ENCODE measurements at places on chromosomes 16 and 17. TPM values are rescaled to one million over a fixed set of nuclear protein-coding genes. Genes with fewer than 3 reads are reported as not detected.

LASP1 gene
- total RNA-seq: 469 TPM

VTN gene
- 0.57 TPM for total RNA-seq

- no peak overlapping the region for H3K27ac ChIP-seq
- H3K27me3 ChIP-seq: peaks cover 66% of the 10 kb centered on the region
- no peaks in the 10 kb centered on the region for H3K4me1 ChIP-seq
- no peak for DNase-seq
- H3K36me3 ChIP-seq: no peaks in the 10 kb centered on the region
Measured at GRCh38 chr17:48549281-48549630, 4.3 kb upstream of the HOXB2 start.

DNA sequence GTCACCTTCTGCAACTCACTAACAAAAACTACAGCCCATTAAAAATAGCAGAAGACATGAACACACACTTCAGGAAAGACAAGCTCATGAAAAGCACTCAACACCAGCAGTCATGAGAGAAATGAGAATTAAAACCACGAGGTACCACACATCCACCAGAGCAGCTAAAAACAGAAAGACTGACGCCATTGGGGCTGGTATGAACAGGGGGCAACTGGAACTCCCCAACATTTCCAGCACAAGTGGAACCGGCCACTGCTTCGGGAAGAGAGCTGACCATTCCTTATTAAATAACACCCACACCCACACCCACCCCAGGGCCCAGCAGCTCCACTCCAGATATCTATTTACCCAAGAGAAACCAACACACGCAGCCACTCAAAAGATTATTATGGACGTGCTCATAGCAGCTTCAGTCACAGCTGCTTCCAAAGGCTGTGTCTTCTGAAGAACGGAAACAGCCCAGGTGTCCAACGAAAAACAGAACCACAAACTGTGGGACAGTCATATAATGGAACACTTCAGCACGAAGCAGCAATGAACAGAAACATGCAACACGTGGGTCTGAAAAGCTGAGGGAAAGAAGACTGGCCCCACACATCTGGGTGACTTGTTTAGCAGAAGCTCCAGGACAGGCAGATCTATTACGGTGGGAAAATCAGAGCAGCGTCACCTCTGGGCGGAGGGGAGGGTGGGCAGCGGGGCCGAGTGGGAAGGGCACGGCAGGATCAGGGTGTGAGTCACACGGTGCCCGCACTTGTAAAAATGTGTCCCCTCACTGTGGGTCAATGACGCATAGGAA is 41.1 kb downstream of the KLHDC4 start:
- H3K4me3 ChIP-seq: no peak overlapping the region
- peaks cover 45% of the 10 kb centered on the region for H3K36me3 ChIP-seq
- no peak overlapping the region for H3K27ac ChIP-seq
- peaks cover 4% of the 10 kb centered on the region for H3K4me1 ChIP-seq
- H3K27me3 ChIP-seq: no peaks in the 10 kb centered on the region

UBE2O gene
- total RNA-seq: 24.3 TPM

DNA sequence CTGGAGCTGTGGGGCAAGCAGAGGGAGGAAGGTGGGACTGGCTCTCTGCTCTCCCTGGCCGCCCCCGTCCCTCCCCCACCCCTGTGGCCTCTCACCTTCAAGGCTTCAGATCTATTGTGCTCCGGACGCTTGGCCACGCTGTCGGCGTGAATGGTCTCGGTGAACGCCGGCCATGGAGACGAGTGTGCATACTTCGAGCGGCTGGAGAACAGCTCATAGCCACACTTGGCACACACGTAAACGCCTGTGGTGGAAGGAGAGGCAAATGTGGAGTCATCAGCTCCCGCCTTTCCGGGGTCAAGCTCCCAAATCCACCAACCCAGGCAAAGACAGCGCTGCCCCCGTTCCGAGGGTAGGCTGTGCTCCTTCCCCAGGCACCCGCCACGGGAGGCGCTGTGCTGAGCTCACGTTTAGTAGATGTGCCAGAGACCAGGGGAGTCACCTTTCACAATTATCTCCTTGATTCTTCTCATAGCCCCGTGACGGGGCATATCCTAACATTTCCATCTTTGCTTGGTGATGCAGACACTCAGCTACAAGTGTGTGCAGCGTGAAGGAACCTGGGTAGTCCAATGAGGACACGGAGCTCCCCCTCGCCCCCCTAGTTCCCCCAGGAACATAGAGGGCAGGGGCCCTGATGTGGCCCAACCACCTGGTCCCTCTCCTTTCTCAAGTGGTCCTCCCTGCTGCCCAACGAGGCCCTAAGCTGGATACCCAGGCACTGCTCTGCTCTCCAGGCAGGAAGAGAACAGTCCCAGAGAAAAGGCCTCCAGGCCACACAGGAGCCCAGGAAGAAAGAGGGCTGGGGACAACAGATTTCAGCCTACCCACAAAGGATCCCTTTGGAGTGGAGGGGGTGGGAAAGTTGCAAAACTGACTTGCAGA is 1.6 kb downstream of the MSRB1 start:
- no peak overlapping the region for H3K27ac ChIP-seq
- DNase-seq: no peak
- H3K36me3 ChIP-seq: no peaks in the 10 kb centered on the region
- H3K4me3 ChIP-seq: peak overlapping the region; percentile 91
- peaks cover 9% of the 10 kb centered on the region for H3K4me1 ChIP-seq

GRCh38 chr17:65433157-65433556 is 128.3 kb downstream of the AXIN2 start:
- no peak overlapping the region for H3K4me3 ChIP-seq
- no peaks in the 10 kb centered on the region for H3K36me3 ChIP-seq
- no peak overlapping the region for H3K27ac ChIP-seq
- H3K4me1 ChIP-seq: no peaks in the 10 kb centered on the region
- peaks cover 9% of the 10 kb centered on the region for H3K27me3 ChIP-seq

GRCh38 chr17:80528536-80528935 is 16.1 kb upstream of the RPTOR start:
- H3K4me3 ChIP-seq: peak overlapping the region; percentile 51
- peaks cover 6% of the 10 kb centered on the region for H3K36me3 ChIP-seq
- DNase-seq: no peak
- H3K4me1 ChIP-seq: peaks cover 27% of the 10 kb centered on the region
- H3K27me3 ChIP-seq: peaks cover 8% of the 10 kb centered on the region

TP53TG3 gene
- total RNA-seq: not detected

TPSD1 gene
- not detected for total RNA-seq

DNA sequence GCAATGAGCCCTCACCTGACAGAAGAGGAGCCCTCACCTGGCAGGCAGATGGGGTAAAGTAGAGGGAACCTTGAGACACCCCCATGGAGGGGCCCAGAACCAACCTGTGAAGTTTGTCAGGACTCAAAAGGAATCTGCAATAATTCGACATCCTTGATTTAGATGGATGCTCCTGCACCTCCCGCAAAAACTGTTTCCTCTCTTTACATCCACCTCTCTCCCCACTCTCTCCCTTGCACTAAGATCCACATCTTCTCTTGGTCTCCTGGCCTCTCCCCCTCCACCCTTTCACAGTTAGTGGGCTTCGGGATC is 34.9 kb upstream of the RBFOX3 start:
- H3K36me3 ChIP-seq: no peaks in the 10 kb centered on the region
- peaks cover 6% of the 10 kb centered on the region for H3K27me3 ChIP-seq
- no peak overlapping the region for H3K4me3 ChIP-seq
- no peak for DNase-seq

DNA sequence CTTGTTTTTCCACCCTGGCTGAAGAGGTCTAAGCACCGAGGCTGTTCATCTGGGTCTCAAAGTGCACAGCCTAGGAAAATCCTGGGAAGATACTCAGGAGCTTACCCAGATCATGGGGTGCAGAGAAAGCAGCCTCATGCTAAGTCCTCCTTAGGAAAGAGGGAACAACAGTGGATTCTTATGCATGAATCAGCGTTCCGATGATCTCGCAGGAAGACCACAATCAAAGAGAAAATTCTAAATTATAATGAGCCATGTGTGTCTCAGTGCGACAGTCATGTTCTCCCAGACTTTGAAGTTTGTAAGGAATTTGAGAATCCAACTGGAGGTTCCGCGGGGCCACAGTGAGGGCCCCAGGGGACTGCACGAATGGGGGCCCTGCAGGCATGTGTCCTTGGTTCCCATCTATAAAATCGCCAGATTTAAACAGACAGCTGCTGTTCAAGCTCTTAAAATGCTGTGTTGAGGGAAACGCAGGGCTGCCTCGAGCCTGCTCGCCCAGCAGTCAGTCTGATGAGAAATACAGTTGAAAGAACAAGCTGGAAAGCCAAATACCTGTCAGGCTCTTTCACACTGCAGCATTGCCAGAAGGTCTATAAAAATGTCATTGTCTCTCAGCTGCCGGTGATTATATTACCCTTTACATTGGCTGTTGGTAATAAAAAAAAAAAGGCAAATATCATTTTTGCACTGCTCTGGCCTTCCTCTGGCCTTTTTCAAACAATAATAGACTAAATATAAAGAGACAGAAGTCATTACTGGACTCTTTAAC is 152.1 kb downstream of the PMP22 start:
- peak overlapping the region; percentile 61 for H3K4me3 ChIP-seq
- DNase-seq: peak; percentile 31
- H3K36me3 ChIP-seq: peaks cover 13% of the 10 kb centered on the region
- H3K27ac ChIP-seq: peak overlapping the region; percentile 64
- peaks cover 3% of the 10 kb centered on the region for H3K27me3 ChIP-seq
- H3K4me1 ChIP-seq: peaks cover 17% of the 10 kb centered on the region

CSHL1 gene
- not detected for total RNA-seq

- no peaks in the 10 kb centered on the region for H3K4me1 ChIP-seq
- no peaks in the 10 kb centered on the region for H3K27me3 ChIP-seq
- DNase-seq: no peak
- no peak overlapping the region for H3K4me3 ChIP-seq
Measured at GRCh38 chr17:58936295-58936694, 170.4 kb downstream of the TRIM37 start.

KCNG4 gene
- not detected for total RNA-seq

- DNase-seq: peak; percentile 72
- H3K4me3 ChIP-seq: peak overlapping the region; percentile 66
- H3K36me3 ChIP-seq: peaks cover 12% of the 10 kb centered on the region
- H3K27me3 ChIP-seq: no peaks in the 10 kb centered on the region
- H3K4me1 ChIP-seq: peaks cover 15% of the 10 kb centered on the region
Measured at GRCh38 chr16:12113523-12114345, 137.2 kb downstream of the SNX29 start.

DNA sequence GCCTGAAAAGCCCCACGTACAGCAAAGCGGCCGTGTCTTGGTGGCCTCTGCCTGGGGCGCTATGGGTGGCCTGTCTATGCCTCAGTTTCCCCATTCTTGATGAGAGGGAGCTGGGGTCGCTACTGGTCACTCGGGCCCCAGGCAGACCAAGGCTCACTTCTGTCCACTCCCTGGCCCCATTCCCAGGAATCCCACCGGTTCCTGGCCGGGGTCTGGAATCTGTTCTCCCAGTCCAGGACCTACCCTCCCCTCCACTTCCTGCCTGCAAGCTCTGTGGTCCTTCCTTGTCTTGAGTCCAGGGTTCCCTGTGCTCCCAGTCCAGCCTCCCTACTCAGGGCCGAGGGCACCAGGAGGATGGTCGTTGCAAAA is 24.5 kb downstream of the METRNL start:
- H3K4me3 ChIP-seq: no peak overlapping the region
- peaks cover 8% of the 10 kb centered on the region for H3K36me3 ChIP-seq
- peaks cover 27% of the 10 kb centered on the region for H3K4me1 ChIP-seq
- peaks cover 2% of the 10 kb centered on the region for H3K27me3 ChIP-seq
- no peak for DNase-seq

GRCh38 chr17:28282596-28282995 is 36.4 kb upstream of the TMEM97 start:
- H3K27ac ChIP-seq: peak overlapping the region; percentile 92
- no peaks in the 10 kb centered on the region for H3K36me3 ChIP-seq
- peak overlapping the region; percentile 46 for H3K4me3 ChIP-seq
- peaks cover 50% of the 10 kb centered on the region for H3K4me1 ChIP-seq
- no peaks in the 10 kb centered on the region for H3K27me3 ChIP-seq
- peak; percentile 82 for DNase-seq

GRCh38 chr16:12942861-12943260 is 41.5 kb downstream of the SHISA9 start:
- no peaks in the 10 kb centered on the region for H3K36me3 ChIP-seq
- H3K27me3 ChIP-seq: peaks cover 2% of the 10 kb centered on the region
- no peak overlapping the region for H3K4me3 ChIP-seq
- H3K27ac ChIP-seq: no peak overlapping the region
- no peaks in the 10 kb centered on the region for H3K4me1 ChIP-seq

- H3K4me1 ChIP-seq: peaks cover 50% of the 10 kb centered on the region
- H3K27me3 ChIP-seq: no peaks in the 10 kb centered on the region
- DNase-seq: no peak
- peak overlapping the region; percentile 82 for H3K4me3 ChIP-seq
Measured at GRCh38 chr17:43591001-43591400, 44.9 kb upstream of the ETV4 start.

- no peak overlapping the region for H3K4me3 ChIP-seq
- no peak for DNase-seq
- peaks cover 5% of the 10 kb centered on the region for H3K36me3 ChIP-seq
- H3K4me1 ChIP-seq: no peaks in the 10 kb centered on the region
Measured at GRCh38 chr17:52995147-52995546, 827.6 kb upstream of the KIF2B start.

DNA sequence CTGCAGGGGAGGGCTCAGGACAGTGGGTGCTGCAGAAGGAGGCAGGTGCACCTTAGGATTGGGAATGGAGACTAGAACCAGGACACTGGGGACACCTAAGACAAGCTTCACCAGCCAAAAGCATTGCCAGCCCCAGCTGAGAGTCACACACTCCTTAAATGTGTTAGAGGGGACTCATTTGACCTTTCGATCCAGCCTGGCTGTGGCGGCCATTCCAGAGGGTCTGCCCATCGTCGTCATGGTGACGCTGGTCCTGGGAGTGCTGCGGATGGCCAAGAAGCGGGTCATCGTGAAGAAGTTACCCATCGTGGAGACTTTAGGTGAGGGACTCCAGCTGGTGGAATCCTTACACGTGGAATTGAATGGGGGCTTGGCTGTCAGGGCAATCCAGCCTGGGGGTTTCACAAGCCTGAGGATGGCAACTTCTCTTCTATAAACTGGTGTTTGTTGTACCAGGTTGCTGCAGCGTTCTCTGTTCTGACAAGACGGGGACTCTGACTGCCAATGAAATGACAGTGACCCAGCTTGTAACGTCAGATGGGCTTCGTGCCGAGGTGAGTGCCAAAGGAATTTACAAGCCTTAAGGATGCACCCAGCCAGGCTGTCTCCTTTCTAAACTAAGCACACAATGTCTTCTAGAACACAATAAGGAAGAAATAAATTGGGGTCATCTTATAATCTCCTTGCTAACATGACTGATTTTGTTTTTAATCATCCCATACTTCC is 65.3 kb downstream of the MEAK7 start:
- no peaks in the 10 kb centered on the region for H3K4me1 ChIP-seq
- H3K4me3 ChIP-seq: no peak overlapping the region
- DNase-seq: no peak

GRCh38 chr17:50375858-50376538 is 3.0 kb downstream of the EME1 start:
- no peak overlapping the region for H3K4me3 ChIP-seq
- no peak for DNase-seq
- peaks cover 2% of the 10 kb centered on the region for H3K27me3 ChIP-seq
- H3K27ac ChIP-seq: no peak overlapping the region
- H3K4me1 ChIP-seq: peaks cover 34% of the 10 kb centered on the region

Measured in HFFc6 (cell line).